ENCODE measurements at places on chromosomes 13 and 19. TPM values are rescaled to one million over a fixed set of nuclear protein-coding genes. Genes with fewer than 3 reads are reported as not detected.

The FARP1 gene
- 0.37 TPM for total RNA-seq

- no peaks in the 10 kb centered on the region for H3K27me3 ChIP-seq
- H3K27ac ChIP-seq: no peak overlapping the region
- no peaks in the 10 kb centered on the region for H3K4me1 ChIP-seq
- peaks cover 23% of the 10 kb centered on the region for H3K36me3 ChIP-seq
Measured at GRCh38 chr19:45275370-45275971, 24.4 kb downstream of the MARK4 start.

DNA sequence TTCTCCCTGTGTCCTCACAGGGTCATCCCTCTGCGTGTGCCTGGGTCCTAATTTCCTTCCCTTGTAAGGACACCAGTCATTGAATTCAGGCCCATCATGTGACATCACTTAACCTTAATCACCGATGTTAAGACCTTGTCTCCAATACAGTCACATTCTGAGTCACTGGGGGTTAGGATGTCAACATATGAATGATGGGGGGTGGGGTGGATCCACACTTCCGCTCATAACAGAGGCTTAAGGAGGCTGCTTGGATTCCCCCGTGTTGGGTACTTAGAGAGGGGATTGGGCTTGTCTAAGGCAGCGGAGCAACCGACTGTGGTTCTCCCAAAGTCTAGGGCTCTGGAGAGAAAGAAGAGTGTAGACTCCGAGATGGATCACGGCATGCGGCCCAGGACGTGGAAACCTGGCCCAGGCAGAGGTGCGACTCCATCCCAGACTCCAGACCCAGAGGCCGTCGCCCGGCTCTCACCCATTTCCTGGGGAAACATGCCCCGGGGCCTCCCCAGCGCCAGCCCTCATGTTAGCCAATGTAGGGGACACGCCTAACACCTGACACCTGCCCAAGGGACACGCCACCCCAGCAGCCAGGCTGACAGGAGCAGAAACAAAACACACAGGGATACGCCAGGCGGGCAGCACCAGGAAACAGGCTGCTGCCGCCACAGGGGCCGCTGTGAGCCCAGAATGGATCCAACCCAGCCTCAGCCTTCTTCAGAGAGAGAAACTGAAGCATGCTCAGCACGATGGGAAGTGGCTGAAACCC lies 17.1 kb upstream of the IGLON5 start:
- DNase-seq: no peak
- H3K27ac ChIP-seq: no peak overlapping the region
- H3K27me3 ChIP-seq: peaks cover 2% of the 10 kb centered on the region
- H3K4me3 ChIP-seq: no peak overlapping the region
- H3K4me1 ChIP-seq: no peaks in the 10 kb centered on the region
- H3K36me3 ChIP-seq: no peaks in the 10 kb centered on the region

- peak overlapping the region; percentile 92 for H3K4me3 ChIP-seq
- H3K27ac ChIP-seq: peak overlapping the region; percentile 85
- H3K4me1 ChIP-seq: peaks cover 50% of the 10 kb centered on the region
- no peaks in the 10 kb centered on the region for H3K27me3 ChIP-seq
- peak; percentile 80 for DNase-seq
- no peaks in the 10 kb centered on the region for H3K36me3 ChIP-seq
Measured at GRCh38 chr13:112690283-112690929, 568 bp downstream of the ATP11A start.
